Esophagus squamous epithelium (tissue), 5 donors: ENCODE measurements at places on chromosomes 11 and 22.

DNA sequence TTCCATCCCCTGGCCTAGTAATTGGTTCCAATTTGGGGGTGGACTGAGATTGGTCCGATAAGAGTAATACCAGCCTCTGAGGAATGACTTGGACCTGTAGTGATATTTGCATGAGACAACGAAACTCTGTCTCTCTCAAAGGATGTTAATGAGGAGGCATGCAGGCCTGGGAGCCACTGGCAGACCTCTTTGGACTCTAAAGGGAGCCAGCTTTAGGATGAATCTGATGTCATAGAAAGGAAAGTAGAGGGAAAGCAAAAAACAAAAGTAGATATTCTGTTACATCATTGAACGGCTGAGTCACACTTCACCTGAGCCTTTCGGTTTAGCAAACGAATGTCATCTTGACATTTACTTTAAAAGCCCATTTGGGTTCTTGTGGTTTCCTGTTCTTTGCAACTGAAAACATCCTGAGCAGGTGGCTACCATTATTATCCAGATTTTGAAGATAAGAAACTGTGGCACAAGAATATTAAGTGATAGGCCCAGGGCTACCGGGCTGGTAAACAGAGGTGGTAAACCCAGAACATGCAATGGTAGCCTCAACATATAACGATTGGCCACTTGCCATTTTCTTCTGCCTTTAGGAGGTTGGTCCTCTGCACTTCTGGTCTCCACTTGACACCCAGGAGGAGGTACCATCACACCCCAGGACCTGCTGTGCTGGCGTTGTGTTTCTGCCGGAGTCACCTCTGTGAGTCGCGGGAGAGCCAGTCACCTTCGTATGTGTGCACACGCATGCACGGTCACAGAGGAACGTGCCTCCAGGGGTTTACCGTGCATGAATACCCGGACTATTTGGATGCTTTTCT lies 42.7 kb downstream of the RTL6 start:
- no peak for DNase-seq

GRCh38 chr22:45834241-45834640 lies 142.7 kb downstream of the WNT7B start:
- DNase-seq = no peak

GRCh38 chr11:76724171-76724768 lies 53.7 kb upstream of the LRRC32 start:
- DNase-seq = no peak

DNA sequence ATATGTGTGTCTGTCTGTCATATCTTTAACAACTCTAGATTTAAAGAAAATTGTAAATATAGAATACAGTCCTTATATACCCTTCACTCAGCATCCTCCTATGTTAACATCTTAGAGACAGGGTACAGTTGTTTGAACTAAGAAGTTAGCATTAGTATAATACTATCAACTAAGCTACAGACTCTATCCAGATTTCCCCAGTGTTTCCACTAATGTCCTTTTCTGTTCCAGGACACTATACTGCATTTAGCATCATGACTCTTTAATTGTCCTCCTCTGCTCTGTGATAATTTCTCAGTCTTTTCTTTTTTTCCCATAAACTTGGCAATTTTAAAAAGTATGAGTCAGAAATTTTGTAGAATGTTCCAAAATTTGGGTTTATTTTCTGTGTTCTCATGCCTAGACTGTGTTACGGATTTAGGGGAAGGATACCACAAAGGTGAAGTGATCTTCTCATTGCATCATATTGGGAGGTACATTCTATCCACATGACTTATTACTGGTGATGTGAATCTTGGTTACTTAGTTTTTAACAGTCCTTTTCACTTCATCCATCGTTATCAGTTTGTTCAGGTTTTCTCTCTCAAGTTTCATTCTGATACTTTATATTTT lies 168.4 kb downstream of the SBF2 start:
- no peak for DNase-seq

GRCh38 chr11:115324581-115325432 lies 179.4 kb downstream of the CADM1 start:
- no peak for DNase-seq

GRCh38 chr11:62514151-62514550 lies 32.5 kb downstream of the AHNAK start:
- no peak for DNase-seq

DNA sequence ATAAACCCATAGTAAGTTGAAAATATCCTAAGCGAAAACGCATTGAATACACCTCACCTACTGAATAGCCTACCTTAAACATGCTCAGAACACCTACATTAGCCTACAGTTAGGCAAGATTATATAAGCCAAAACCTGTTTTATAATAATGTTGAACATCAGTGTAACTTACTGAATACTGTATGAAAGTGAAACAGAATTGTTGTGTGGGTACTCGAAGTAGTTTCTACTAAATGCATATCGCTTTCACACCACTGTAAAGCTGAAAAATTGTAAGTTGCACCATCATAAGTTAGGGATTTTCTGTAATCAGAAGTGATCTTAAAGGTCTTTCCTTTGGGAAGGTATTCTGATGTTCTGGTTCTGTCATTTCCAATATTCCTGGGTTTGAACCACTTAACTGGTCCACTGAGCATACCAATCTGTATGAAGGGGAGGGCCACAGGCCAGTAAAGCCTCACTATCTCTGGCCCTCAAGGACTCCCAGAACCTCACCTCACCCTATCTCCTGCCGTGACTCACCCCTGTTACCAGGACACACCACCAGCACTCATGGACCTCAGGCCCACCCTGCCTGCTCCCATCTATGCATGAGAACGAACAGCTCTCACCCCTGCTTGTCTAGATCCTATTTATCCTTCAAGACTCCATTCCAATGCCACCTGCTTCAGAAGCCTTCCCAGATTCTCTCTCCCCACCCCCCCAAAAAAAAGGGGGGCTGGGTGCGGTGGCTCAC lies 70.0 kb downstream of the NAT10 start:
- DNase-seq = no peak
